Ovary (tissue), 10 donors: ENCODE measurements at places on chromosomes 3 and 15. TPM values are rescaled to one million over a fixed set of nuclear protein-coding genes. Genes with fewer than 3 reads are reported as not detected.

DNA sequence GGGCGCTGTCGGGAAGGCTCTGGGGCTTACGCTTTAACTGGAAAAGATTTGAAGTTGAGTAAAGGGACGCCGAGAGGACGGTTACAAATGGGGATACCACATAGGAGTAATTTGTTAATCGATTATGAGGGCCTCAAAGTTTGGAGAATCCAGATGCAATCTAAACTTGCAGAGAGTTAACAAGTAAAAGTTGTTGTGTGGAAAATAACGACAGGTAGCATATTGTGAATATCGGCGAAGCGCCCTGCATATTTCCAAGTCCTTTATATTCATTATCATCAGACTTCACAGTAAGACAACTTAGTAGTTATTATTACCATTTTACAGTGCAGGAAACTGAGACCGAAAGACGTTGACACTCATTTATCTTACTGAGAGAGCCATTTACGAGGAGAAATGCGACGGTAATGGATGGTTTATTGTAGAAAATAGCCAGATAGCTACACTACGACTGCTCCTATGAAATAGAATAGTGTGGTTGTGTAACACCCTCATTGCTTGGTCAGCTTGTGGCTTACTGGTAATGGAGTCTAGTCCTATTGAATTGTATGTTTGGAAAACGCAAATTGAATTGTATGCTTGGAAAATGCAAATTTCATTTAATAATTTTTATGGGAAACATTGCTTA, 700 bp downstream of the MKRN2 start:
- DNase-seq = no peak
- H3K27ac ChIP-seq = peak overlapping the region; percentile 88
- peak overlapping the region; percentile 95 for H3K4me3 ChIP-seq
- peaks cover 7% of the 10 kb centered on the region for H3K4me1 ChIP-seq

- no peak for DNase-seq
- H3K4me3 ChIP-seq = no peak overlapping the region
- H3K27ac ChIP-seq = no peak overlapping the region
- H3K27me3 ChIP-seq = no peaks in the 10 kb centered on the region
- no peaks in the 10 kb centered on the region for H3K36me3 ChIP-seq
Observed at GRCh38 chr3:24614359-24614758, 119.7 kb upstream of the THRB start.

DNA sequence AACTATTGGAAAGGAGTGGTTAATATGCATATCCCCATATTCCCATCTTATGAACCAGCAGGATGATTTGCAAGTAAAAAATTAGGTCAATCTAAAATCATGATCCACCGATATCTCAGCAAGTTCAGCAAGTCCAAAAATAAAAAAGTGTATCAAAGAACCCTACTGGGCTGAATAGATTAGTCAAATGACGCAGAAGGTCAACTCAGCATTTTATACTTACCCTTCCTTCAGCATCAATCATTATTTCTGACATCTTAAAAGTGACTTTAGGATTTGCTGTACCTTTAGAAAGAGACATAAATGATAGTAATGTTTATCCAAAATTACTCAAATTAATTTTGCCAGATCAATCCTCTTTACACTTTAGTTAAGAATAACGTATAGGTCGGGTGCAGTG, 32.6 kb downstream of the DPP8 start:
- H3K27ac ChIP-seq = no peak overlapping the region
- no peaks in the 10 kb centered on the region for H3K4me1 ChIP-seq
- no peak for DNase-seq
- H3K36me3 ChIP-seq = no peaks in the 10 kb centered on the region
- no peak overlapping the region for H3K4me3 ChIP-seq

DNA sequence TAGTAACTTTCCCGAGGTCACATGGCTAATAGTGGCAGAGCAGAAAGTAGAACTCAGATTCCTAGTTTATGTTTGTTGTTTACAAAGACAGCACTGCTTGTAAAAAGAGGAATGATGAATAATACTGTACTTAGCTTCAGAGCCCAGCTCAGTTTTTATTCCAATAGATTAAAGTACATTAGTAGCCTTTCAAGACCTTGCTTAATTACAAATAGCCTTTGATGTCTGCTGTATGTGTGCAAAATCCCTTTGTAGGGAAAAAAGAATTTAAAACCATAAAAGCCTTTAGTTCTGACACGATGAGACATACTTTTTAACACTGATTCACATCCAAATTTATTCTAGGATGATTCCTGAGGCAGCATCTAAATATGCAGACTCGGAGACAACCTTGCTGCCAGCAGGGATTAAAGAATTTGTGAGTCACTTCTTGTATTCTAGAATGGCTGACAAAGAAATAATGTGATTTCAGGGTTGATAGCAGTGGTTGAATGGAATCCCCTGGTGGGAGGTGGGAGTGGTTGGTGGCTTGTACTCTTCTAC, 324.2 kb upstream of the TGFBR2 start:
- H3K4me1 ChIP-seq = peaks cover 5% of the 10 kb centered on the region
- no peaks in the 10 kb centered on the region for H3K36me3 ChIP-seq
- H3K27me3 ChIP-seq = no peaks in the 10 kb centered on the region
- no peak for DNase-seq
- no peak overlapping the region for H3K4me3 ChIP-seq

DNA sequence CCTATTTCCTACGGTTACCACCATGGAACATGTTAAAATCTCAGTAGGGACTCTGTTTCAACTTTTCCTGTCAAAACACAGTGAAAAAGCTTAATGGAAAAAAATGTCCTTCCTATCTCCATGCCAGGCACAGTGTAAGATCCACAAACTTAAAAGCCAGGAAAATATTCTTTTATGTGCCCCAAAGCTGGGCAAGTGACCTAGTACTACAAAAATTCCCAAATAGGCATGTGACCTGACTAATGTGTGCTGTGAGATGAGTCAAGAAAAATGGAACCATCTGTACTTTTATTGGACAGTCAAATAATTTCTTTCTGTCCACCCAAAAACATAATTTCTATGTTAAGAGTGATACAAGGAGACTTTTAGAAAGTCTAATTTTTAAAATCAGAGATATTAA, 406.0 kb downstream of the ZBTB20 start:
- H3K4me1 ChIP-seq = peaks cover 2% of the 10 kb centered on the region
- no peak overlapping the region for H3K4me3 ChIP-seq
- no peaks in the 10 kb centered on the region for H3K27me3 ChIP-seq
- no peak for DNase-seq
- H3K36me3 ChIP-seq = no peaks in the 10 kb centered on the region

DNA sequence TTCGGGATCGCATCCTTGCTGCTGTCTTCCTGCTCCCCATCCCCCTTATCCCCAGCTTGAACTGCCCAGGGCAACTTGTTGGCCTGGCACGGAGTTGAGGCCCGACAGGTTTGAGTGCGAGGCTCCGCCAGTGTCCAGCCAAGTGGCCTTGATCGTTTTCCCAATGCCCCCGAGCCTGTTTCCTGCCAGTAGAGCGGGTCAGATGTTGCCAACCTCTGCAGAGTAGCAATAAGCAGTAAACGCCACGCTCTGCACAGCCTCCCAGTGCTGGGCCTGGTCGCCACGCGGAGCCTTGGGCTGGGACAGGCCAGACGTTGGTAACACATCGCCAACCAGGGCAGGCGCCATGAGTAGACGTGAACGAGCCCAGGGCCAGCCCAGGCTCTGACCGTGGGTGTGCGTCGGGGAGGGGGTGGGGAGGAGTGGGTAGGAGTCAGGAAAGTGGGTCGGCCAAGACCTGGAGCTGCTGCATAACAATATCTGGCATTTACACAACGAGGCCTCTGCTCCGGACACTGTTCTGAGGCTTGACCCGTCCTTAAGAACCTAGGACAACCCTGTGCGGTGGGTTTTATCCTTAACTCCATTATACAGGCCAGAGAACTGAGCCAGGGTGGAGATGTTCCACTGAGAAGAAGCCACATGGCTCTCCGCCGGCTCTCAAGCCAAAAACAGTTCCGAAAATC, 444 bp upstream of the ABHD14A start:
- H3K4me1 ChIP-seq = peaks cover 3% of the 10 kb centered on the region
- peak; percentile 69 for DNase-seq
- H3K27ac ChIP-seq = peak overlapping the region; percentile 78
- H3K36me3 ChIP-seq = no peaks in the 10 kb centered on the region

DNA sequence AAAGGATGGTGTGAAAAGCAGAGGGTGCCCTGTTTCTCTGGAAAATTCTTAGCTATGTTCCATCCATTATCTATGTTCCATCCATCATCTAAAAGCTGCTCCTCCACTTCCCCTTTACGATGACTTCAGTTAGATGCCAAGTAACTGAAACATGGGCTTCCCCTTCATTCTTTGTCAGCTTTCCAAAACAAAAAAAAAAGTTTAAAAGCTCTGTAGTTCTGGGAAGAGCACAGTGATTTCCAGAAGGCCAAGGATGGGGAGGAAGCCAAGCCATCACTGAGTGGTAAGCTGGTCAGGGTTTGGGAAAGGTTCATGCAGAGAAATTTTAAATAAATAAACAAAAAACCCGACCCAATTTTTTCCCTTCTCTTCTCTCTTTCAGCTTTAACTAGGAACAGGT, 111.5 kb downstream of the CFAP44 start:
- no peaks in the 10 kb centered on the region for H3K36me3 ChIP-seq
- no peak overlapping the region for H3K4me3 ChIP-seq
- no peak for DNase-seq
- no peak overlapping the region for H3K27ac ChIP-seq
- no peaks in the 10 kb centered on the region for H3K4me1 ChIP-seq
- H3K27me3 ChIP-seq = no peaks in the 10 kb centered on the region

- H3K27me3 ChIP-seq = no peaks in the 10 kb centered on the region
- H3K4me1 ChIP-seq = no peaks in the 10 kb centered on the region
- H3K36me3 ChIP-seq = no peaks in the 10 kb centered on the region
- DNase-seq = no peak
- H3K27ac ChIP-seq = no peak overlapping the region
Observed at GRCh38 chr3:110487840-110488239, 583.8 kb upstream of the NECTIN3 start.

PARP15 gene
- polyA plus RNA-seq = 2.0 TPM

C3orf70 gene
- 3.5 TPM for polyA plus RNA-seq

ZNF619 gene
- 9.2 TPM for polyA plus RNA-seq

SI gene
- polyA plus RNA-seq = not detected
